ENCODE measurements at places on chromosomes 6 and 20. TPM values are rescaled to one million over a fixed set of nuclear protein-coding genes. Genes with fewer than 3 reads are reported as not detected.

The RSPH9 gene
- polyA plus RNA-seq: not detected

The GSTA3 gene
- polyA plus RNA-seq: not detected

The KATNA1 gene
- 12.1 TPM for polyA plus RNA-seq

The CST2 gene
- polyA plus RNA-seq: not detected

The C6orf141 gene
- polyA plus RNA-seq: 12.1 TPM

The SLC16A10 gene
- 0.08 TPM for polyA plus RNA-seq

The SFTA2 gene
- not detected for polyA plus RNA-seq

The SYCP2L gene
- 0.28 TPM for polyA plus RNA-seq

The ERVFRD-1 gene
- not detected for polyA plus RNA-seq

The NHLRC1 gene
- 1.4 TPM for polyA plus RNA-seq

The NRN1 gene
- not detected for polyA plus RNA-seq

The SIRT5 gene
- polyA plus RNA-seq: 5.1 TPM

The TRIM15 gene
- 0.02 TPM for polyA plus RNA-seq

The KCNG1 gene
- 19.2 TPM for polyA plus RNA-seq

The CCM2L gene
- polyA plus RNA-seq: not detected

The TRIM10 gene
- not detected for polyA plus RNA-seq

The SLC22A7 gene
- polyA plus RNA-seq: not detected

The FITM2 gene
- 4.2 TPM for polyA plus RNA-seq

The TNF gene
- 0.08 TPM for polyA plus RNA-seq

The DEF6 gene
- 19.3 TPM for polyA plus RNA-seq

The SLC4A11 gene
- 6.9 TPM for polyA plus RNA-seq

The TTBK1 gene
- polyA plus RNA-seq: not detected

The VNN1 gene
- polyA plus RNA-seq: 0.17 TPM

The TSBP1 gene
- polyA plus RNA-seq: not detected

The PGC gene
- not detected for polyA plus RNA-seq

The KCNQ5 gene
- polyA plus RNA-seq: 4.0 TPM

The MYLK4 gene
- 0.12 TPM for polyA plus RNA-seq

The MOG gene
- not detected for polyA plus RNA-seq

The PRSS35 gene
- polyA plus RNA-seq: 0.05 TPM

The CDSN gene
- 2.8 TPM for polyA plus RNA-seq

The C6orf15 gene
- 0.24 TPM for polyA plus RNA-seq

The SLC35D3 gene
- not detected for polyA plus RNA-seq

The WFDC12 gene
- polyA plus RNA-seq: 0.10 TPM

The MACROD2 gene
- polyA plus RNA-seq: 0.32 TPM

The OR12D3 gene
- not detected for polyA plus RNA-seq

The SLC17A3 gene
- polyA plus RNA-seq: not detected

The ATP6V1G2 gene
- polyA plus RNA-seq: 1.1 TPM

The EEF1A2 gene
- polyA plus RNA-seq: 0.58 TPM

The COQ3 gene
- polyA plus RNA-seq: 10.6 TPM

The IPCEF1 gene
- polyA plus RNA-seq: not detected

The SLX4IP gene
- polyA plus RNA-seq: 1.9 TPM

The TAGAP gene
- 0.11 TPM for polyA plus RNA-seq

The PPIL4 gene
- 3.6 TPM for polyA plus RNA-seq

The TSHZ2 gene
- 4.0 TPM for polyA plus RNA-seq

The MDFI gene
- polyA plus RNA-seq: 121 TPM

The RAET1G gene
- polyA plus RNA-seq: 32.3 TPM

The FOXS1 gene
- polyA plus RNA-seq: not detected

The TMEM200A gene
- polyA plus RNA-seq: 11.6 TPM

The E2F1 gene
- polyA plus RNA-seq: 10.3 TPM

The HELZ2 gene
- 5.0 TPM for polyA plus RNA-seq
